ENCODE measurements at places on chromosomes 12 and 14.

GRCh38 chr14:21494902-21495762 lies 16.0 kb downstream of the METTL3 start:
- DNase-seq, result no peak

- DNase-seq, result no peak
Observed at GRCh38 chr14:74670726-74671411, 42.0 kb downstream of the AREL1 start.

GRCh38 chr14:72560889-72561493 lies 332.9 kb downstream of the DPF3 start:
- DNase-seq, result no peak

- DNase-seq, result peak; percentile 23
Observed at GRCh38 chr12:96502477-96502876, 13.1 kb downstream of the CFAP54 start.

- DNase-seq, result no peak
Observed at GRCh38 chr12:11824069-11824468, 174.6 kb downstream of the ETV6 start.

GRCh38 chr14:76277586-76278130 lies 98.3 kb upstream of the ESRRB start:
- DNase-seq, result no peak

DNA sequence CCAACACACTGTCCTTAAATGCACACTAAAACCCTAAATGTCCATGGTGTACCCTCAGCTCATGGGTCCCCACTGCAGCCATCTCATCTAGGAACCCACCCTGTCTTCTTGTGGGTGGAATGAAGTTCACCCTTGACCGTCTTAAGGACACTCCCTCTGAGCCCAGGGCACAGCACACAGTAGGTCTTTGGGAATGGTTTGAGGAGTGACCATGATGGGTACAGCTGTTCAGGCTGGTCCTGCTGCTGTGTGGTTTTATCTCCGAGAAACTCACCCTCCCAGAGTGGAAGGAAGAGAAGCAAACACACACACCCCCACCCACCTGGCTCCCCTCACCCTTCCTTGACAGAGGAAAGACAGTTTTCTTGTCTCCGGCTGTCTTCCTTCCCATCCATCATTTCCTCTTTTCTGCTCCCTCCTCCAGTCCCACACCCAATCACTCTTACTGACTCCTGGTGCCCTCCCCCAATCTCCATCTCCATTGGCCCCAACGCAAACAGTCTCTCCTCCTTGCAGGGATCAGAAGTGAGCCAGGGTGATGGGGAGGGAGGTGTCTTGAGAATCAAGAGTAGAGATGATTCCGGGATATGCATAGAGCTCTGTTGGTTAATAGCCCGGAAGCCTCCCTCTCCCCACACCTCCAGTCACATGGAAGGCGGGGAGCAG lies 105.9 kb upstream of the LHX5 start:
- DNase-seq, result no peak

- no peak for DNase-seq
Observed at GRCh38 chr12:56522411-56523193, 982 bp downstream of the RBMS2 start.
